Adrenal gland (tissue), 19 donors: ENCODE measurements at places on chromosomes 2 and 18. TPM values are rescaled to one million over a fixed set of nuclear protein-coding genes. Genes with fewer than 3 reads are reported as not detected.

The CCDC138 gene
- polyA plus RNA-seq, result 1.0 TPM

The ERLEC1 gene
- polyA plus RNA-seq, result 20.8 TPM

The GLI2 gene
- 1.7 TPM for polyA plus RNA-seq

The MYO3B gene
- 0.04 TPM for polyA plus RNA-seq

The TET3 gene
- polyA plus RNA-seq, result 5.7 TPM

The SLC14A1 gene
- 3.6 TPM for polyA plus RNA-seq

The NIF3L1 gene
- polyA plus RNA-seq, result 15.8 TPM

The DNAJC5G gene
- polyA plus RNA-seq, result 2.9 TPM

The CELF4 gene
- 15.1 TPM for polyA plus RNA-seq

The RNASEH1 gene
- 4.5 TPM for polyA plus RNA-seq

The SIX3 gene
- polyA plus RNA-seq, result not detected

The HAAO gene
- 2.7 TPM for polyA plus RNA-seq

The COL4A4 gene
- polyA plus RNA-seq, result 7.4 TPM

The SPR gene
- polyA plus RNA-seq, result 66.6 TPM

The FLACC1 gene
- 2.7 TPM for polyA plus RNA-seq

The FTCDNL1 gene
- 2.6 TPM for polyA plus RNA-seq

The HOXD12 gene
- not detected for polyA plus RNA-seq
